ENCODE measurements at places on chromosomes 16 and 17.
A peak's percentile ranks its signal among the peaks of the same experiment; 100 is the strongest.

GRCh38 chr16:72111657-72112451 lies 18.2 kb downstream of the DHX38 start:
- no peak for DNase-seq
- H3K4me3 ChIP-seq: no peak overlapping the region
- H3K4me1 ChIP-seq: no peaks in the 10 kb centered on the region
- no peaks in the 10 kb centered on the region for H3K27me3 ChIP-seq
- H3K27ac ChIP-seq: no peak overlapping the region
- H3K36me3 ChIP-seq: peaks cover 47% of the 10 kb centered on the region

DNA sequence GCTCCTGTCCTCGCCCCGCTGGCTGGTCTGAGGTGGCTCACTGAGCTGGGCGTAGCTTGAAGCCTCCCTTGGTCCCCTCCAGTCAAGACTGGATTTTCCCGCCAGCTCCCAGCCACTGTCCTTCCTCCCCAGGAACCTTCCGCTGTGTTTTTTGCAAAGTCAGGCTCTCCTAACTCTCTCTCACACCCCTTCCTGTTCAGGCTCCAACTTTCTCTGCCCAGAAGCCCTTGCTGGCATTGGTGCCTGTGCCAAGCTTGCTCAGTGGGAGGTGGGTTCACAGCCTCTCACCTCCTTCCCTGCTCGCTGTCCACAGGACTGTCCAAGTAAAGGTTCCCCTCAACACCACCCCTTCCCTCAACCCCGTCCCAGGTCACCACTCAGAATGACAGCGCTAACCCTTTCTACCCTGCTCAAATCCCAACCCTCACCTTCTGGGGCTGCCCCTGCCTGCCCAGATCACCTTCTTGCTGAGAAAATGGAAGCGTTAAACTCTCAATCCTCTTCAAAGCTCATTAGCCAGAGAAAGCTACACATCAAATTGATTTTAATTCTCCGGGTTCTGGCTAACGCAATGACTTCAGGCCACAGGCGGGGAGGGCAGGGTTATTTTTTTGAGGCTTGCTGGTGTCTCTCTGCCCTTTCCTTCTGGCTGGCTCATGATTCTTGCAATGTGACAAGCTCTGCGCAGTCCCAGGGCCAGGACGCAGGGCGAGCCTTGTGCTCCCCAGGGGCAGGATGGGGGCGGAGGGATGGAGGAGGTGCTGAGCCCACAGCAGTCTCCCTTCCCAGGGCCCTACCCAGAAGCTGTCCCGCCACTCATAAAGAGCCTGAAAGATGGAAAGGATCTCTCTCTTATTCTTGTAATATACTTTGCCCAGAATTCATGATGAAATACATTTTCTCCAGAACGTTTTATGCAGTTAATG lies 357.2 kb upstream of the TNRC6C start:
- DNase-seq: no peak
- H3K4me1 ChIP-seq: no peaks in the 10 kb centered on the region
- H3K27me3 ChIP-seq: no peaks in the 10 kb centered on the region
- H3K4me3 ChIP-seq: no peak overlapping the region
- H3K27ac ChIP-seq: no peak overlapping the region

- no peak overlapping the region for H3K4me3 ChIP-seq
- DNase-seq: no peak
- H3K27ac ChIP-seq: no peak overlapping the region
- no peaks in the 10 kb centered on the region for H3K4me1 ChIP-seq
- no peaks in the 10 kb centered on the region for H3K36me3 ChIP-seq
- no peaks in the 10 kb centered on the region for H3K27me3 ChIP-seq
Measured at GRCh38 chr17:12328204-12328603, 307.5 kb downstream of the MAP2K4 start.

DNA sequence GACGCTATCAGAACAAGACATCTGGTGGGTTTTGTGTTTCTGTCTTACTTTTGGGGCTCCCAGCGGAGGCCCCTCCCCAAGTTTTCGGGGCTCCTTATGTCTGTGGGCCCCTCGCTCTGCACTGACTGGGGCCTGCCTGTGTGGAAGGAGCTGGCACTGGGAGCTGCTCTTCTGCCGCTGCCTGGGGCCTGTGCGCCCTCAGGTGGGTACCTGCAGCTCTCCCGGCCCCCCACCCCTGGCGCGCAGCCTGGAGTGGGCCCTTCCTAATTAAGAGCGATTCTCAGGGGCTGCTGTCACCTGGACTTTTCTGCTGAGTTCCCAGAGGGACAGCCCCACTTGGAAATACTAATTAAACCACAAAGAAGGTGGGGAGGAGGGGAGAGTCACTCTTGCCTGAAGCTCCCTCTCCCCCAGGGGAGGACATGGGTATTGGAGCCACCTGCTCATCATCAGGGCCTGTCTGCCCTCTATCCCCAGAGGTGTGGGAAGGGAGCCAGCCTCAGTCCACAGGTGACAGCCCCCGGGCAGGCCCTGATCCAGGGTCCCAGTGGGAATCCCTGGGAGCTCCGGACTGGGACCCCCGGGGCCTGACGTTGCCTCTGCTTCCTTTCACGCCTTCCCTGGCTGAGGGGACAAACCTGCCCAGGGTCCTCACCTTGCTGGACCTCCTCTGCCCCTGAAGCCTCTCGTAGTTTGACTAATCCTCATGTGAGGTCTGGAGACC lies 36.5 kb downstream of the GSE1 start:
- H3K4me3 ChIP-seq: no peak overlapping the region
- no peak for DNase-seq
- H3K27me3 ChIP-seq: no peaks in the 10 kb centered on the region
- no peak overlapping the region for H3K27ac ChIP-seq
- no peaks in the 10 kb centered on the region for H3K4me1 ChIP-seq

- H3K4me3 ChIP-seq: no peak overlapping the region
- H3K4me1 ChIP-seq: no peaks in the 10 kb centered on the region
- no peak for DNase-seq
- H3K36me3 ChIP-seq: no peaks in the 10 kb centered on the region
- H3K27ac ChIP-seq: no peak overlapping the region
Measured at GRCh38 chr17:17119533-17119932, 77.3 kb downstream of the MPRIP start.

GRCh38 chr16:30535777-30536190 lies 1.1 kb upstream of the ZNF747 start:
- peak overlapping the region; percentile 94 for H3K27ac ChIP-seq
- peak overlapping the region; percentile 68 for H3K4me3 ChIP-seq
- peaks cover 4% of the 10 kb centered on the region for H3K4me1 ChIP-seq

GRCh38 chr16:48963901-48964615 lies 317.6 kb downstream of the CBLN1 start:
- no peaks in the 10 kb centered on the region for H3K27me3 ChIP-seq
- no peaks in the 10 kb centered on the region for H3K4me1 ChIP-seq
- H3K27ac ChIP-seq: no peak overlapping the region
- H3K36me3 ChIP-seq: no peaks in the 10 kb centered on the region
- no peak for DNase-seq
- no peak overlapping the region for H3K4me3 ChIP-seq

- no peak for DNase-seq
- H3K4me1 ChIP-seq: peaks cover 4% of the 10 kb centered on the region
- no peak overlapping the region for H3K27ac ChIP-seq
Measured at GRCh38 chr16:88941913-88942909, 34.8 kb downstream of the CBFA2T3 start.

DNA sequence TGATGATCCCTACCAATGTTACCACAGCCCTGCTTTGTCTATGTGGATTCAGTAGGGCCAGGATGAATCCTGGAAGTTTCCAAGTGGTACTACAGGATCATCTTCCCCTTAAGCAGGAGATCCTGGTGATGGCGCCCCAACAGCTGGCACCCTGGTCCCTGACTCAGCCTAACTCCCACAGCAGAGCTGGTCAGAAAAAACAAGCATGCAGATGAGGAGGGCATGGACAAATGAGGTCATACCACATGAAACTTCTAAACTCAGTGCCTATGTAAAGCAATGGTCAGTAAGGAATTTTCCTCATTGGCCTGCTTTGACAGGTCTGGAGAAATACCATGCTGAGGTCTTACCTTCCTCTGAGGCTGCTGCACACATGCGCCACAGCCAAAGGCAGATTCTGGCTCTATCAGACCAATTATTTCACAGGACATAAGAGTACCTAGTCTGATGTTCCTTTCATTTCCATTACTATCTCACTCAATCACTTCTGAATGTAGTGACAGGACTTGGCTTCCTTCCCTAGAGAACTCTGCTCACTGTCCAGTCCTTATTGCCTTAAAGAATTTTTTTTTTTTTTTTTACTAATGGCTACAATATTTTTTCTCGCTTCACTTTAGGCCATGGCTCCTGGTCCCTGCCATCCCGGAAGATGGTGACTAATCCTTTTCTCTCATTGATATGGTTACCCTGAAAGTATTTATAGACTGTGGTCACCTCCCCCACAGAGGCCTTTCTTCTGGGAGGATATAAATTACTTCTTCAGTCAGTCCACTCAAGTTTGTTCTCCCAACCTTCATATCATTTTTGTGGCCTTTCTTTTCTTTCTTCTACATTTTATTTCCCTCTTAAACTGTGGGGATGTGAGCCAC lies 525.2 kb upstream of the PSMD7 start:
- no peak for DNase-seq
- H3K27me3 ChIP-seq: no peaks in the 10 kb centered on the region
- no peaks in the 10 kb centered on the region for H3K4me1 ChIP-seq
- H3K27ac ChIP-seq: no peak overlapping the region
- H3K36me3 ChIP-seq: no peaks in the 10 kb centered on the region
- no peak overlapping the region for H3K4me3 ChIP-seq

GRCh38 chr17:49101054-49101534 lies 31.5 kb upstream of the B4GALNT2 start:
- no peak overlapping the region for H3K27ac ChIP-seq
- 0 out of 2 replicates have a peak, but pooled peaks cover 2% of the 10 kb centered on the region for H3K4me1 ChIP-seq
- no peak for DNase-seq
- no peaks in the 10 kb centered on the region for H3K27me3 ChIP-seq
- H3K4me3 ChIP-seq: no peak overlapping the region

GRCh38 chr17:81701288-81702071 lies 1.7 kb upstream of the MRPL12 start:
- DNase-seq: no peak
- no peak overlapping the region for H3K27ac ChIP-seq
- H3K4me3 ChIP-seq: peak overlapping the region; percentile 95
- no peaks in the 10 kb centered on the region for H3K27me3 ChIP-seq
- H3K36me3 ChIP-seq: peaks cover 20% of the 10 kb centered on the region

GRCh38 chr16:23826528-23827045 lies 9.2 kb upstream of the PRKCB start:
- DNase-seq: no peak
- no peak overlapping the region for H3K4me3 ChIP-seq
- H3K27ac ChIP-seq: no peak overlapping the region
- no peaks in the 10 kb centered on the region for H3K36me3 ChIP-seq
- no peaks in the 10 kb centered on the region for H3K27me3 ChIP-seq

DNA sequence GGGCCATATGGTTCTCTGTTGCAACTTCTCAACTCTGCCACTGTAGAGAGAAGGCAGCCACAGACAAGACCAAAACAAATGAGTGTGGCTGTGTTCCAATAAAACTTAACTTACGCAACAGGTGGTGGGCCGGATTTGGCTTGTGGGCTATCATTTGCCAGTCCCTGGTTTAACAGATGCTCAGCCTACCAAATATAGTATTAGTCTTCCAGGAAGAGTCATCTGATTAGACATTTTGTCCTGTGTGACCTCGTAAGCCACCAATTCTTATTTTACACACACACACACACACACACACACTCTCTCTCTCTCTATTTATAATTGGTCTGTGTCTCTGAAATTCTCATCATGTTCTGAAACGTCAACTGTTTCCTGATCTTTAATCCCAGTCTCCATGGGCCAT lies 245.9 kb downstream of the XYLT1 start:
- H3K4me1 ChIP-seq: no peaks in the 10 kb centered on the region
- DNase-seq: no peak
- H3K27ac ChIP-seq: no peak overlapping the region
- H3K36me3 ChIP-seq: no peaks in the 10 kb centered on the region

DNA sequence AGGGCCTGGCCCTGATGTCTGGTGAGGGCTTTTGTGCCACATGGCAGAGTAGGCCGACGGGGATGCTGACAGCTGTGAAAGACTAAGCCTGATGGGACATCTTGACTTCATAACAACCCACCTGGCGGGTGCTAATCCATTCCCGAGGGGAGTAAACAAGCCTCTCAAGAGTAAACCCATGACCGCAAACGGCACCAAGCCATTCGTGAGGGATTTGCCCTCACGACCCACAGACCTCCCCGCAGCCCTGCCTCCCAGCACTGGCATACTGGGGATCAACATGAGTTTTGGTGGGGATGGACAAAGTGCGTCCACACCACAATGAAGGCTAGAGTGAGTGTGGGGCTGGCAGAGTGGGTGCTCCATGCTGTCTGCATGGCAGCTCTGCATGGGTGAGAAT lies 11.7 kb downstream of the RNF213 start:
- H3K27ac ChIP-seq: no peak overlapping the region
- peaks cover 14% of the 10 kb centered on the region for H3K4me1 ChIP-seq
- no peaks in the 10 kb centered on the region for H3K27me3 ChIP-seq
- no peak overlapping the region for H3K4me3 ChIP-seq
- DNase-seq: no peak
- no peaks in the 10 kb centered on the region for H3K36me3 ChIP-seq

GRCh38 chr17:17191961-17192381 lies 14.2 kb downstream of the PLD6 start:
- no peak for DNase-seq
- no peaks in the 10 kb centered on the region for H3K27me3 ChIP-seq
- no peaks in the 10 kb centered on the region for H3K36me3 ChIP-seq
- no peak overlapping the region for H3K27ac ChIP-seq

DNA sequence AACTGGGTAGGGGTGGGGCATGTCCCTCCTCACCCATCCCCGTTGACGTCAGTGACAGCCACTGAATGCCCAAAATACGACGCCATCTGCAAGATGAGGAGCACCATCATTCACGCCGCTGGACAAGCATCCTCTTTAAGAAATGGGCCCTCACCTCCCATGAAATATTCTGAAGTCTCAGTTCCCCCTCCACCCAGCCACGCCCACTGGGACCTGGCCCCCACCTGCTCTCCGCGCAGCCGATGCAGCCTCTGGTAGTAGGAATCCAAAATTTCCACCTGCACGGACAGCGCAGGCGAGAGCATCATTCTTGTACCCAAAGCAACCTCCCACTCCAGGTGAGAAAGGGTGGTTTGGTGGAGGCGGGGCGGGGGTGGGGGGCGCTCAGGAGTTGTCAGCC lies 5.6 kb downstream of the ITGA2B start:
- no peak overlapping the region for H3K27ac ChIP-seq
- DNase-seq: no peak
- no peak overlapping the region for H3K4me3 ChIP-seq
- H3K4me1 ChIP-seq: peaks cover 3% of the 10 kb centered on the region
- H3K36me3 ChIP-seq: no peaks in the 10 kb centered on the region

GRCh38 chr17:41538565-41538991 lies 10.5 kb upstream of the KRT19 start:
- no peak overlapping the region for H3K27ac ChIP-seq
- DNase-seq: no peak
- H3K27me3 ChIP-seq: no peaks in the 10 kb centered on the region
- no peak overlapping the region for H3K4me3 ChIP-seq
- no peaks in the 10 kb centered on the region for H3K36me3 ChIP-seq

GRCh38 chr16:80014241-80014939 lies 413.9 kb upstream of the MAF start:
- no peak overlapping the region for H3K4me3 ChIP-seq
- DNase-seq: no peak
- no peaks in the 10 kb centered on the region for H3K27me3 ChIP-seq
- H3K4me1 ChIP-seq: no peaks in the 10 kb centered on the region
- H3K36me3 ChIP-seq: no peaks in the 10 kb centered on the region
